ENCODE measurements at places on chromosomes 2 and 18.

GRCh38 chr2:203688798-203689197 lies 17.6 kb upstream of the CD28 start:
- no peak for DNase-seq

DNA sequence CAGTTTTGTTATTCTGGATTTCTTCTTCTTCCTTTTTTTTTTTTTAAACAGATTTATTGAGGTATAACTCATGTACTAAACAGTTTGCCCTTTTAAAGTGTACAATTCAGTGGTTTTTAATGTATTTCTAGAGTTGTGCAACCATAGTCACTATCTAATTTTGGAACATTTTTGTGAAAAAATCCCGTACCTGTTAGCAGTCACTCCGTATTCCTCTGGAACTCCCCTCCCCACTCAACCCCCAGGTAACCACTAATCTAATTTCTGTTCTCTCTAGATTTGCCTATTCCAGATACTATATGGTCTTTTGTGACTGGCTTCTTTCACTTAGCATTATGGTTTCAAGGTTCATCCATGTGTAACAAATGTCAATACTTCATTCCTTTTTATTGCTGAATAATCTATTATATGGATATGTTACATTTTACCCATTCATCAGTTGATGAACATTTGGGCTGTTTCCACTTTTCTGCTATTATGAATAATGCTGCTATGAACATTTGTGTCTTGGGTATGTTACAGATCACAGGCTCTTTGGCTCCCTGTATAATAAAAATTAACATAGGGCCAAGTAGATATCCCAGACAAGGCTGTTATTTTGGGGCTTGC lies 21.9 kb downstream of the EHBP1 start:
- DNase-seq, result no peak

GRCh38 chr2:96819876-96820511 lies 3.9 kb downstream of the CNNM3 start:
- DNase-seq, result no peak

GRCh38 chr2:241797441-241798080 lies 11.4 kb upstream of the NEU4 start:
- no peak for DNase-seq

- no peak for DNase-seq
Observed at GRCh38 chr2:144654523-144654922, 134.6 kb upstream of the ZEB2 start.

GRCh38 chr2:237661270-237661669 lies 33.9 kb downstream of the LRRFIP1 start:
- no peak for DNase-seq
